Type B pancreatic cell (in vitro differentiated cells): ENCODE measurements at places on chromosomes 6 and 20. TPM values are rescaled to one million over a fixed set of nuclear protein-coding genes. Genes with fewer than 3 reads are reported as not detected.

The SPATS1 gene
- total RNA-seq = not detected in 2 replicates

The ELOVL5 gene
- total RNA-seq = 66.3 and 103 TPM in 2 replicates

The SHLD1 gene
- 4.1 and 6.2 TPM in 2 replicates for total RNA-seq

GRCh38 chr6:121428872-121429756 lies 6.3 kb upstream of the GJA1 start:
- DNase-seq = no peak

- no peak for DNase-seq
These were observed 498.8 kb upstream of the POU3F2 start for GRCh38 chr6:98335594-98335993.

DNA sequence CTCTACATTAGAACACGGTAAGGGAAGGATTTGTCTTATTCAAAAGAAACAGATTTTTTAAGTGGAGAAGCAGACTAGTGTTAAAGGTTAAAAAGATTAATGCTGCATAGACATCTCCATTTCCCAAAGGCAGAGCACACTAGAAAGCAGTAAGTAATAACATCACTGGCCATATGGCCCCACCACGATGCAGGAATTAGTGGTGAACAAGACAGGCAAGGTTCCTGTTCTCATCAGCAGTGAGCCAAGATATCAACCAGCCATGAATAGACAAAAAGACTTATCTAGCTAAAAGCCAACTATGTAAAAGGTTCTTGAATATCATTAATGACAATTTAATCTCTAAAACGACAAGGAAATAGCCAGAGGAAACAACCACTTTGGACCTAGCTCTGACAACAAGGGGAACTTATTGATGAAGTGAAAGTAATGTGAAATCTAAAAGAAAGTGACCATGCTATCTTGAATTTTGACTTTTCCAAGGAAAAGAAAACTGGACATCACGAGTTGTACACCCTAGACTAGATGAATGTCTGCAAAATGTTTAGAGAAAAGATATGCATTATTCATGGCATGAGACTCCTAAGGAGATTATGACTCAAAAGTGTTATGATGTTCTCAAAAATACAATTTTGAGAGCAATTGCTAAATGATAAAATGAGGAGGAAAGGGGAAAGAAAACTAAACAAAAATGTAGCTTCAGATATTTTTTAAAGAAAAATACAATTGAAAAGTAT lies 157.9 kb upstream of the STXBP5 start:
- DNase-seq = no peak

GRCh38 chr6:87350516-87350915 lies 5.9 kb downstream of the C6orf163 start:
- DNase-seq = no peak

DNA sequence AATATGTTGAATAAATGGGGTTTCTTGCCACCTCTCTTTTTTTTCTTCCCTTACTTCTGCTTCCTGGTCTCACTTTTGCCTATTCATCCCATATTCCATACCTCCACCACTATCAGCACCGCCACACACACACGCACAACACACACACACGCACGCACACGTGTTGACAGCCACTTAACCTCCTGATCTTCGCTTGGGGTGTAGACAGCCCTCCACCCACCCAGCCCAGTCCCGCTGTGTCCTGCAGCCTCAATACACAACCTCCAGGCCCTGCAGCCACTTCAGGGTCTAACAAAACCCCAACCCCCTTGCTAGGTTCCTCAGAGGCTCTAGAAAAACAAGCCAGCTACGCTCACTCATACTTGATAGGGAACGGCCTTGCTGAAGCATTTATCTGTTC lies 72.3 kb downstream of the LINC00237 start:
- no peak for DNase-seq
